Daoy (cell line): ENCODE measurements at places on chromosomes 7 and 10.
A peak's percentile ranks its signal among the peaks of the same experiment; 100 is the strongest.

DNA sequence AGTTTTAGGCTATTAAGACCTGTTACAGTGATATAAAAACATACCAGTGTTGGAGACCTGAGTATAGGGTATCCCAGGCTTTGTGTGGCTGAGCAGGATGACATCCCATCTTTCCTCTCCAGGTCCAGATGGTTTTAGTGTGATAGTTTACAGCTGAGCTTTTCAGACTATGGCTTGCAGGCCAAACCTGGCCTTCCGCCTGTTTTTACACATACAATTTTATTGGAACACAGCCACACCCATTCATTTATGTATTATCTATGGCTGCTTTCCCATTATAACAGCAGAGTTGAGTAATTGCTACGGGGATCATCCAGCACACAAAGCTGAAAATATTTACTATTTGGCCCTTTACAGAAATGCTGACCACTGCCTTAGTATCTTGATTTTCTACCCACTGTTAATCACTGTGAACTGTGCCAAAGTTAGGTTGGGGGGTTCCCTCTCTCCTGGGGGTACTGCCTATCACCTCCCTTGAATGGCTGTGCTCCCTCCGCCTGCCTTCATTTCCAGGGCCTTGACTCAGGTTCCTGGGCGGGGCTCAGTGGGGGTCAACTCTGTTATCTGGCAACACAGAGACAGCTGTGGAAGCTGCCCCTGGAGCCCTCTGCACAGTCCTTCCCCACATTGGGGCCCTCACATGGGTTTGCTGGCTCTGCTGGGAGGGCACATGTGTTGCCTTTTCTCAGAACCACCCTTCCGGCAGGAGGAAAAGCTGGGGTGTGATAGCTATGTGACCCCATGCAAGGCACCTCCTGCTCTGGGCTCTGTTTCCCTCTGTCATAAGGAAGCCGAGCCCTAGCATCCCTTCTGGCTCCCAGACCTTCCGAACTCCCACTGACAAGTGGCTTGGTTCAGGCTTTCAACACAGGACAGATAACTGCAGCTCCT, 40.3 kb upstream of the SH2D4B start:
- peak; percentile 62 for DNase-seq

DNA sequence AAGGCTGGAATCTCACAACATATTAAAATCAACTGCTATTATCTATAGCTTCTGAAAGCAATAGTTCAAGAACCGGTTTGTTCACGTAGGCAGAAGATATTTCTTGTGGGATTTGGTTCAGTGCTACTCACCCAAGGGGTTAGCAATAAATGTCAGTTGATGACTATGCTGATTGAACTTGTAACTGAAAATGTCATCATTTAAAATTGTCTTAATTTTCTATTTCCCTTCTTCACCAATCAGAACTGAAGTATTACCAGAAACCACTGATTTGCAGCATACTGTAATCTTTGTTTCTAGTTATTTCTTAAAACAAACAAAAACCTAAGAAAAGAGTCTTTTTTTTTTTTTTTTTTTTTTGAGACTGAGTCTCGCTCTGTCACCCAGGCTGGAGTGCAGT, 46.1 kb downstream of the CPEB3 start:
- DNase-seq = no peak

GRCh38 chr10:60444494-60445064, 54.9 kb upstream of the ANK3 start:
- DNase-seq = no peak

- no peak for DNase-seq
Observed at GRCh38 chr7:26479581-26479980, 187.9 kb downstream of the SNX10 start.

- DNase-seq = peak; percentile 51
Observed at GRCh38 chr7:47444376-47445098, 137.4 kb downstream of the TNS3 start.

DNA sequence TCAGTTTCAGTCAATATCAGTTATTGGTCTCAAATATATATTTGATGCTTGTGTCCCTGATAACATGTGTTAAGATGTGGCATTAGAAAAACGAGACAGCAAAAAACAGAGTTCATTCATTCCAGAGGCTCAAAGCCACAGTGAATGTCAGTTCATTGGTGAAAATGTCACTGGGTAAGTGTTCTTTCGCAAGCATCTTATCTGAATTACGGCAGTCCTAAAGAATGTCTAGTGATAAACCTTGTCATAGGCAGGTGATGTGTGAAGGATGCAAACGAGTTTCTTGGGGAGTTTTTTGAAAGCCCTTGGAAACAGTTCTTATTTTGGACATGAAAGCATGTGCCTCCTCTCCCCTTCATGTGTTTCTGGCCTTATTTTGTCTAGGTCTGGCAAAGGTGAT, 45.9 kb upstream of the RELN start:
- DNase-seq = no peak

DNA sequence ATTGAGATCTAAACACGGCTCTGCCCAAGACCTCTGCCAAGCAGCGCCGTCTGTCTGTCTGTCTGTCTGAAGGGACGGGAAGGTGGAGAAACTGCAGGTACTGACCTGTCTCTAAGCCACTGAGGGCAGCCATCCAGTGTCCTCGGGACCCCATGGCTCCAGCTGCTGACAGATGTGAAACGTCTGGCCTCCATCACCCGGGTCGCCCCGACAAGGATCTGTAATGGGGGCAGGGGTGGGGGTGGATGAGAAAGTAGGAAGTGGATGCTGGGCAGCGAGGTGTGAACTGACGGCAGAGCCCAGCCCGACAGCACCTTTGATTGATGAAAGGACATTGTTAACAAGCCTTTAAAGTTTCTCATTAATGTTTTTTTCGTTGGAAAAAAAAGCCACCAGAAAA, 193.1 kb downstream of the EBF3 start:
- no peak for DNase-seq

DNA sequence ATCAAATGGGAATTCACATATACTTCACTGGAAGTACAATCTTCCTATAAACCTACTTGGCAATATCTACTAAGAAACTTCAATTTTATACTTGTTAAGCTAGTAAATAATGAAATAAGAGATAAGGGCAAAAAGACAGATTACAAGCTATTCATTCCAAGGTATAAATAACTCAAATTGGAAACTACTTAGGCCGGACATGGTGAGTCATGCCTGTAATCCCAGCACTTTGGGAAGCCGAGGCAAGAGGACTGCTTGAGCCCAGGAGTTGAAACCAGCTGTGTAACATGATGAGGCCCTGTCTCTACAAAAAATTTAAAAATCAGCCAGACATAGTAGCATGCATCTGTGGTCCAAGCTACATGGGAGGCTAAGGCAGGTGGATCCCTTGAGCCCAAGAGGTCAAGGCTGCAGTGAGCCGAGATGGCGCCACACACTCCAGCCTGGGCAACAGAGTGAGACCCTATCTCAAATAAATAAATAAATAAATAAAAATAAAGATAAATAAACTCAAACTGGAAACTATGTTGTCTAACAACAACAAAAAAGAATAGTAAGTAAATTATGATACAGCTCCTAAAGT, 37.6 kb downstream of the ARHGAP21 start:
- no peak for DNase-seq

DNA sequence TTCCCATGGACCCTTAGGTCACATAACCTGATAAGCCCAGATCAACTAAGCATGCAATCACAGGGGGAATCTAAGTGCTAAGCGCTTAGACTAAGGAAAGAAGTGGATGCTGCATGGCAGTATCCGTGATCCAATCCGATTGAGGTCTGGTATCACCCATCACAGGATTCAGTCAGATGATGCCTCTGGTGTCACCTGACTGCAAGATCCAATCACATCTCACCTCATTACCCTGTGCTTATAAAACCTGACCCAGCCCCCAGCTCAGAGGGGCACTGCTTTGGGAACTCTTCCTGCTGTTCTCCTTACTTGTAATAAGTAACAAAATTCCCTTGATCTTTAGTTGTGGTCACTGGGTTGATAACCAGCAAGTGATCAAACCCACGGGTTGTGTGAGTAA, 84.7 kb upstream of the TMEM168 start:
- DNase-seq = no peak

DNA sequence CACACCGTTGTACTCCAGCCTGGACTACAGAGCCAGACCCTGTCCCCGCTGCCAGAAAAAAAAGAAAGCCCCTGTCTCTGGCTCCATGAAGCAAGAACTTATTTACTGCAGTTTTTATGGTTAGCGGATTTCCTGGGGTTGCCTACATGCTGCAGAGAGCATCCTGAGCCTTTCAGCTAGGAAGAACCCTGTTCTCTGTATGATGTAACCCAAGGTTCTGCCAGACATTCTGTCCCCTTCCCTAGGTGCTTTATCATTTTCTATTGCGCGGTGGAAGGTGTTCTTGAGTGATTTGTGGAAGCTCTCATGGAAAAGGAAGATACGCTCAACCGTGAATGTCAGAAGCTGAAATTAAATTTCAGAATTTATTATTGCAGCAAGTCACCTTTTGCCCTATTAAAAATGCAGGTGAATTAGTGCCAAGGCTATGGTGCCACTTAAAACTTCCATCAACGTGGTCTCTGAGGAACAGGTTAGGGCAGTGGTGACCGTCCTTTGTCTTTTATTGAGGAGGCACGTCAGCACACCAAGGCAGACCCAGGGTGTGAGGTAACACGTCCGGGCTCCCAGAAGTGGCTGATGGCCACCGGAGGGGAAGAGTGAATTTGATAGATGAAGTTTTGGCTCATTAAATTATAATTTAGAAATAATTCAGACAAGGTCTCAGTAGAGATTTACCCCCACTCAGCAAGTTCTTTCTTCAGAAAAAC, 273.1 kb downstream of the PHTF2 start:
- DNase-seq = no peak

DNA sequence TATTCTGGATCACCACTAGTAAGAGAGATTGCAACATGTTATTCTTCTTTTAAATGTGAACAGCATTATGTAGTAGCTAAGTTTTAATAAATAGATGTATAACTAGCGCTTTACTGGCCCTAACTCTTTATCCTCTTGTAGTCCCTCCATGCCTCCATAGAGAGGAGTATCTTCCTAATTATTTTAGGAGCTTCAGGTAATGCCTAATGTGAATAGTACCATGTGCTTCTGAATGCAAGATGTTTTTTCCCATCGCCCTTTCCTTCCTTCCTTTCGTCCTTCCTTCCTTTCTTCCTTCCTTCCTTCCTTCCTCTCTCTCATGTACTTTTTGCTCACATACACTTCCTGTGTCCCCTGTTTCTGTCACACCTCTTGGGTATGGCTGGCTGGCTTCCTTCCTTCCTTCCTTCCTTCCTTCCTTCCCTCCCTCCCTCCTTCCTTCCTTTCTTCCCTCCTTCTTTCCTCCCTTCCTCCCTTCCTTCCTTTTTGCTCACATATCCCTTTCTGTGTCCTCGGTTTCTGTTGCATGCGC, 290.7 kb downstream of the HDAC9 start:
- DNase-seq = no peak

DNA sequence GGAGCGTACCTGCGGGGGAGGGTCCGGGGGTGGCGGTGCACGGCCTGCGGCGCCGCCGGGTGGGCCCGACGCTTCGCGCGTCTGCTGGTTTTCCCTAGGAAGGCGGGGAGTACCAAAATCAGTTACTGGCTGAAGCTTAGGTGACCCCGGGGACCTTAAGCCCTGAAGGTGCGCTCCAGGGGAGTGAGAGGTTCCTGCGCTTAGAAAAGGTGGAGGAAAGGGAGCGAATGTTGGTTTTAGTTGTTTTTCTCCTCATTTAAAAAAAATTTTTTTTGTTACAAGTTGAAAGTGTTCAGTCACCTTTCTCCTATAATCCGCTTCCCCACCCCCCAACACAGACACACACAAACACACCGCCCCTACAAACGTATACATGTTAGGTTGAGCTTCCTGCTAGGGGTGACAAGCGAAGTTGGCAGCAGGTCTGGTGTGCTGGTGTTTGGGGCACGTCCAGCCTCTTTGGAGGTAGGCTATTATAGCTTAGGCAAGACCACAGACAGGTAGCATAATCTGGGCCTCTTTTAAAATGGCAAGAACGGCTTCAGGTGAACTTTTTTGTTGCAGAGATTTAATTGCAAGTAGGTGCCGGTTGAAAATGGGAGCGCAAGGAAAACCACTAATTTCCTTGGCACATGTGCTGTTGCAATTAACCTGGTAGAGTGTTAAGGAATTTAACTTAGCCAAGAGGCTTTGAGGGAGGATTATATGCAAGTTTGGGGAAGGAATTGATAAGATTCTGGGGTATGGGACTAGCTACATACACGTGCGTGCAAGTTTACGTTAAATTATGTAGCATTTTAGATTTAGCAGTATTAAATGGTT, 945 bp downstream of the ADD3 start:
- DNase-seq = peak; percentile 44

DNA sequence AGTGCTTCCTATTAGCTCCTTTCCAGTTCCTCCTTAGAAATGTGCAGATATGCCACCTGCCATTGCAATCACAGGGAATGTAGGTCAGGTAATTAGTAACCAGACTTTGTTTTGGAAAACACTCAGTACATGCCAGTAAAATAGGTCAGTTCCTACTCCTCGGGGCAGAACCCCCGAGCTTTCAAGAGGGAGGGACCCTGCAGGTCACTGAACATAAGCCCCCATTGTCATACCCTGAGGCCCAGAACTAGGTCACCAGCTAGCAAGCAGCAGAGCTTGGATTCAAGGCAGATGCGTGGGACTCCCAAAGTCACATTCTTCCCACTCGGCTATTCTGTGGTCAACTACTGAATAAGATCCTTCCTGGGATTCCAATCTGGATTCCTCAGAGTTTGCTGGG, 104.8 kb downstream of the PPP1R3C start:
- DNase-seq = no peak

GRCh38 chr10:113088194-113088593, 138.1 kb downstream of the TCF7L2 start:
- no peak for DNase-seq

DNA sequence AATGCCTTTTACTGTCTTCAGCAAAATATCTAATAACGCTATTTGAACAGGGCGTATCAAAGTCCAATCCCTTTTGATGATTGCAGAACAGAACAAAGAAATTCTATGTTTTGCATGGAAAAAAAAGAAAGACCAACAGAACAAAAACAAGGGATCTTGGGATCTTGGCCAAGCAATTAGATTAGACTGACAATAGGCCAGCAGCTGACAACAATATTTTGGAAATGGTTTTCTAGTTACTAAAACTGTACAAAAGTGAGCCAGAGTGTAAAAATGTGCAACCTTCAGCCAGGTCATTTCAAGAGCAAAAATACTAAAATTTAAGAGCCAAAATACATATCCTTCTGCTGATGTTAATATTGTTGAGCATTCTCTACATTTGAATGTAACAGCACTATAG, 716.5 kb upstream of the KCND2 start:
- DNase-seq = no peak

DNA sequence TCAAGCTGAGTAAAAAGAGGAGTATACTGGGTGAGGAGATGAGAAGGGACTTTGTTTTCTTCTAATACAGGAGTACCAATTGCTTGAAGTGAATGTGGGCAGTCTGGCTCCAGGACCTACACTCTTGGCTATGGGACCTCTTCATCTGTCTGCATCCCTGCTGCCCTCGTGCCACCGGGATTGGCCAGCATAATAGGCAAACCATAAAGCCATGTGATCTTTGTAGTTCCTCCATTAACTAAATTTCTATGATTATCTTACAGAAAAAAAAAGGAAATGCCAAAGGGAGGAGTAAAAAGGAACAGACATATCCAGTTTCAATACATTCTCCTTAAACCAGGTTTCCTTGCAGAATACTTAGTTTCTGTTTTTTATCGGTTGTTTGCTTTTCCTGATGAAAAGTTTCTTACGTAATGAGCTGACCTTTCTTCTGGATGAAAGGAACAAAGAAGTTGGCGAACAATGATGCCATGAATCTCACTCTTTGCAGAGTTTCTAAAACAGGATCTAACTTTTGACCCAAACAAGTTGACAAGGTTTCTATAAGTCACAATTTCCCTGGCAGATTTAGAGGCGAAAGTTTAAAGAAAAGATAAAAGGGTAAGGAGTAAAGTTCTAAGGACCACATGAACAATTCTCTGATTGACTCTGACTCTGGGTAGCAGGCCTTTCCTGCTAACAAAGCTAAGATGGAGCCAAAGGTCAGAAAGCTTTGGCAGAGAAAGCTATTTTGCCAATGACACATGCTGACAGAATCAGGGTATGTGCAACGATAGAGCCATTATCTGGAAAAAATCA, 54.1 kb downstream of the LAMB1 start:
- peak; percentile 94 for DNase-seq
